Epithelial cell of esophagus (primary cell): ENCODE measurements at places on chromosomes 2 and 18.

GRCh38 chr2:106833256-106833655, 52.7 kb downstream of the ST6GAL2 start:
- DNase-seq, result no peak

DNA sequence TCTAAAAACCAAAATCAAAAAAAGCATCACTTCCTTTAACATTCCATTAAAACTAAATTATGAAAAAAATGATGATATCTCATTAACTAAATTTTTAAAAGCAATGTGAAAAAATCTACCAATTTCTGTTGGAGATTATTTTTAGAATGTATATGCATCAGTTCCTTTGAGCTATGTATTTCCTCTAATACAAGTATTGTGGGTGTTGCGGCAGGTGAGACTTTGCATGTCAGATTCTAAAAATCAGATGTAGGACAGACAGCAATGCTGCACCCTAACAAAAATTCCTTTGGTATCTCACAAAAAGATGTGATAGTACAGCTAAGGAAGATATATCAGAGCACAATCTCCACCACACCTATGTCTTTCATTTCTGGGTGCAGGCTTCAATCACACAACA, 6.8 kb downstream of the MBD2 start:
- DNase-seq, result no peak

DNA sequence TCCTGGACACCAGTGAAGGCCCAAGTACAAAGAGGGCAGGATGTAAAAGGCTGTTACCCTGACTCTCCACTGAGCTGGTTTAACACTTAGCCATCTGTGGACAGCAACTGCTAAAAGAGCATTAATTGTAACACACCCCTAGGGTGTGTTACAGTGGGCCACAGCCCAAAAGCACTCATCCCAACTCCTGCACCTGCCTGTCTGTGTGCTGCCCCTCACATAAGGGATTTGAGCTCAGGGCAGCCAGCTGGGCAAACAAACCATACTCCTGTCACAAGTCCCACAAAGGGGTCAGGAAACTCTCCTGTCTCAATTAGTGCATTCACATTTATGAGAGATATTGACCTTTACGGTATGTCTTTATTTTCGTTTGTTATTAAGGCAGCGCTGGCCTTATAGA, 833.1 kb upstream of the NXPH2 start:
- DNase-seq, result no peak

DNA sequence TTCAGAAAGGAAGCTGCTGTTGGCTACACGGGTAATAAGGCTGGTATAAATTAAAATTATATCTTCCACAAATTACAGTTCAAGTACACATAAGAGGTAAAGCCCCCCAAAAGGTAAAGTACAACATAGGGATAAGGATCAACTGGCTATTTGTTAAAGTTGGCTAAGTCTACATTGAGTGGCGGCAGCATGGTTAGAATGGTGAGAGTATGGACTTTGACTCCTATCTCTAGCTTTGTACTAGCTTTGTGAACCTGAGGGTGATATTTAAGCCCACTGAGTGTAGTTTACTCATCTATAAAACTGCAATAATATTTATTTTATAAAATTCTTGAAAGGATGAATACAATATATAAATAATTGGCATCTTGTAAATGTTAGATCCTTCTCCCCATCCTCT, 542.8 kb downstream of the DSC3 start:
- no peak for DNase-seq
